Lung microvascular endothelial cell (primary cell): ENCODE measurements at places on chromosomes 7 and 10. TPM values are rescaled to one million over a fixed set of nuclear protein-coding genes. Genes with fewer than 3 reads are reported as not detected.

DNA sequence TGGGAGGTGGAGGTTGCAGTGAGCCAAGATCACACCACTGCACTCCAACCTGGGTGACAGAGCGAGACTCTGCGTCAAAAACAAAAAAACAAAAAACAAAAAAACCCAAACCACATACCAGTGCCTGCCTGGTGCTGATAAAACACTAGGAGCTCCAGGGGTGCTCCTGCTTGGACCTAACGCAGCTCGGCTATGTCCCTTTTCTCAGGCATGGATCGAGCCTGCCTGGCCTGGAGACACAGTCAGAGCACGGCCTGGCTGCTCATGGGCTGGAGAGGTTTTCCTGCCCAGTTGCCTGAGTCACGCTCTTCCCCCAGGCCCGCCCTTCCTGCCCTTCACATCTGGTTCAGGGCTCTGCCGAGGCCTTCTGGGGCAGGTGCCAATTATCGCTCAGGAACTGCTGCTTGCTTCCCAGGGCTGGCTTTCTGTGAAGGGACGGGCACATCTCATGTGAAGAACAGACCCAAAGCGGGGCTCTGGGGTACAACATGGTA, 12.6 kb upstream of the NPFFR1 start:
- peak; percentile 72 for DNase-seq

GRCh38 chr10:124557648-124558338, 96.2 kb downstream of the LHPP start:
- DNase-seq, result no peak

DNA sequence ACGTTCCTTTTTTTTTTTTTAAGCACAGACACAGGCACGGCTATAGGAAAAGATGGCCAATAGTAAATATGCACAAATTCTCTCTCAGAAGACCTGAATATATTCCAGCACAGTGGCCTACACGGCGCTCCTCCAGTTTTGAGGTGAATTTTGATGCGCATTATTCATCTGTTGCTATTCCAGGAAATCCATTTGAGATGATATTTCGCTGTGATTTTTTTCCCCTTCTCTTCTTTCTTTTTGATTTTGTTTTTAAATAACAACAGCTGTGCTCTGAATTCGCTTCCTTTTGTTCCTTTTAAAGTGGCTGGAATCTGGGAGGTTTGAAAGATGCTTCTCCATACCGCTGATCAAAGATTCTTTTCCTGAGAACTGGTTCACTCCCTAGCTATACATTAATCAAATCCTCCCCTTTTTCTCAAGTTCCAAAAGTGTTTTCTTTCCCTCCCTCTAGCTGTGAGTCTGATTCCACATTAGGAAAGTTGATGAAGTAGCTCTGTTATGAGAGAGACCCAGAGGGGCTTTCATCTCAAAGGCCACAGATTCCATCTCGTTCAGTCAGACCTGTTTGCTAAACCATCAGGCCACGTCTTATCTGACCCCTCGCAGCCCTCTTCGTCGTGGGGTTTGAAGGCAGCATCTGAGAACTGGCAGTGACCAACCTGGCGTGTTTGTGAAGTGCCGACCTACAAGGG, 602.7 kb upstream of the NRP1 start:
- no peak for DNase-seq

- DNase-seq, result no peak
These were observed 2.2 kb upstream of the CCNJ start for GRCh38 chr10:96041146-96041545.

GRCh38 chr7:154767142-154767541, 235.8 kb downstream of the PAXIP1 start:
- DNase-seq, result no peak

DNA sequence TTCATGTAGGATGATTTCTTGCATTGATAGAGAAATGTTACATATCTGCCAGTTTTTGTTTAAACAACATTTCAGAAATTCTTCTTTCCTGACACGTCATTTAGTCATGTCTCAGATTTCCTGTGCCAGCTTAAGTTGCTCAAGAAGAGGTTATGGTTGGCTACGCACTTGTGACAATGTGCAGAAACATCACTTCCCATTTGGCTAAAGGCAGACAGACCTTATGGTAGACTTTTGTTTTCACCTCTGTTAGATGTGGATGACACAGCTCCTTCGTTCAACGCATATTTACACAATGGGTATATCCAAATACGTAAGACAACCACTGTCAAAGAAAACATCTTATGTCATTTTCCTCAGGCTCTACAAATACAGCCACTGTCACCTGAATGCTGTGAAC, 125.8 kb downstream of the DOCK4 start:
- DNase-seq, result peak; percentile 97

DNA sequence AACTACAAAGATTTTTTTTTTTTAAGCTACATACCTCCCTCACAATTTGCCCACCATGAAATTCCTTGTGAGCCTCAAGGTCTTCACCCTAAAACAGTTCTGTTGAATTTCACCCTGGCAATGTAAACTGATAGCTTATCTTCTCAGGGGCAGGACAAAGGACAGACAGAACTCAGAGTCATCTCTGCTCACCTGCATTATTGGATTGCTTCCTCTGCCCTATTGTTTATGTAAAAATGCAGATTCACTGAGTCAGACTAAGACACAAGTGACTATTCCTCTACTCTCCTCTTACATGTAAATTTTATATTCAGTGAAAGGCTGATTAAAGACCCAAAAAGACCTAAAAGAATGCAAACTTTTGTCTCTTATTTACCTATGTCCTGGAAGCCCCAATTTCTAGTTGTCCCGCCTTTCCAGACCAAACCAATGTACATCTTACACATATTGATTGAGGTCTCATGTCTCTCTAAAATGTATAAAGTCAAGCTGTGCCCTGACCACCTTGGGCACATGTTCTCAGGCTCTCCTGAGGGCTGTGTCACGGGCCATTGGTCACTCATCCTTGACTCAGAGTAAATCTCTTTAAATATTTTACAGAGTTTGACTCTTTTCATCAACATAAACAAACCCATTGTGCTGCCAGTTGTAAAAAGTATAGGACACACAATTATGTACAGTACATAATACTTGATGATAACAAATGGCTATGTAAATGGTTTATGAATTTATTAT, 440.2 kb downstream of the HTR7 start:
- DNase-seq, result no peak

GRCh38 chr10:131099028-131099726, 212.3 kb downstream of the TCERG1L start:
- no peak for DNase-seq

DNA sequence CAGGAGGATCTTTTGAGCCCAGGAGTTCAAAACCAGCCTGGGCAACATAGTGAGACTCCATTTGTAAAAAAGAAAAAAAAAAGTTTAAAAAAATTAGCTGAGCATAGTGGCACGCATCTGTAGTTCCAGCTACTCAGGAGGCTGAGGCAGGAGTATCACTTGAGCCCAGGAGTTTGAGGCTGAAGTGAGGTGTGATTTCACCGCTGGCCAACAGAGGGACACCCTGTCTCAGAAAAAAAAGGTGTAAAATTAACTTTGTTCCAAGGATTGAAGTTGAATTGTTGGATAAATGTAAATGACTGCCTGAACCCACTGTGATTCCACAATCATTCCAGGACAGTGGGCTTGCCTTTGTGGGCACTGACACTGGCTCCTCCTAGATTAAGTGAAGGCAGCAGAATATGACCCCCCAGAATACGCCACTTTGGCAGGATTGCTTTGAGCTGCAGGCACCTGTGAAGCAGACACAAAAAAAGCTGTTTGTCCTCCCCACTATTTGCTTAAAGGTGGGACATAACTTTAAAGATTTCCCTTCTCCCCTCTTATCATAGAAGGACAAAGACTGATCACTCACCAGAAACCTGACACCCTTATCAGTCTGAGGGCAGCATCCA, 57.2 kb upstream of the FOXI2 start:
- DNase-seq, result peak; percentile 20

- DNase-seq, result no peak
These were observed 552.2 kb downstream of the MDFIC start for GRCh38 chr7:115474137-115474536.

DNA sequence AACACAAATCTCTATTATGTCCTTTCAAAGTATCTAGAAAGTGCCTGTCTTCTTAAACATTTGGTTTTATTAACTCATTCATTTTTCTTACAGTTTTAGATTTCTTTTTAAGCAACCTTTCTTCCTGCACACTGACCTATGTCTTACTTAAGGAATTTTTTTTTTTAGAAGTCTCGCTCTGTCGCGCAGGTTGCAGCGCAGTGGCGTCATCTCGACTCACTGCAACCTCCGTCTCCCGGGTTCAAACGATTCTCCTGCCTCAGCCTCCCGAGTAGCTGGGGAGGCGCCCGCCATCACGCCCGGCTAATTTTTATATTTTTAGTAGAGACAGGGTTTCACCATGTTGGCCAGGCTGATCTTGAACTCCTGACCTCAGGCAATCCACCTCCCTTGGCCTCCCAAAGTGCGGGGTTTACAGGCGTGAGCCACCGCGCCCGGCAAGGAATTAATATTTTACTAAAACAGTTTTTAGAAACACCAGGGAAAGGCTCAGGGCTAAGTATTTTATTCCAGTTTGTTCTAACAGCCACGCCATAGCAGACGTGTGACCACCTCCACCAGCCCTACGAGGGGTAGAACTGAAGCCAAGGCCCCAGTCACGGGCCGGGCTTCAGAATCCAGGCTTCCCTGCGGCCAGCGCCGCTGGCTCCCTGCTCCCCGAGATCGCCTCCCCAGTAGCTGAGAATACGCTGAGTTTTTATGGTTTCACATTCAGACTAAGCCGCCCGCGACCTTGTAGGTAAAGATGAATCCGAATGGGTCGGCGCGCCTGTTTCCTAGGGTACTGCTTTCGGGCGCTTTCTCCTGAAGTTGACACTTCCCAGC, 941 bp upstream of the LUC7L2 start:
- peak; percentile 50 for DNase-seq

DNA sequence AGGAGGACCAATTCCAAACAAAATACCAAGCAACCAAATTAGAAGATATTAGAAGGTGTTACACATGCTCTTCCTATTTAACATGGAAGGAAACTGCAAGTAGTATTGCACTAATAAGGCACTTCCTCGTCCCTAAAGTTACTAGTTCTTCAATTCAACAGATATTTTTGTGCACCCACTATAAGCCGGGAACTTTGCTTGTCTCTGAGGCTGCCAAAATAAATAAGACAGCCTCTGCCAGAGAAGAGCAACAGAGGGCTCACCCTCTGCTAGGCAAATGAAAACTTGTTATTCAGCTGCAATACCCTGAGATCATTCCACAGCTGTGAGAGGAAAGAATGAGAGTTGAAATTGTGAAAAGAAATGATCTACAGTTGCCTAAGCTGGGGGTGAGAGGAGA, 37.4 kb upstream of the GSAP start:
- DNase-seq, result peak; percentile 14

GRCh38 chr7:28169230-28169629, 11.4 kb downstream of the JAZF1 start:
- no peak for DNase-seq

DNA sequence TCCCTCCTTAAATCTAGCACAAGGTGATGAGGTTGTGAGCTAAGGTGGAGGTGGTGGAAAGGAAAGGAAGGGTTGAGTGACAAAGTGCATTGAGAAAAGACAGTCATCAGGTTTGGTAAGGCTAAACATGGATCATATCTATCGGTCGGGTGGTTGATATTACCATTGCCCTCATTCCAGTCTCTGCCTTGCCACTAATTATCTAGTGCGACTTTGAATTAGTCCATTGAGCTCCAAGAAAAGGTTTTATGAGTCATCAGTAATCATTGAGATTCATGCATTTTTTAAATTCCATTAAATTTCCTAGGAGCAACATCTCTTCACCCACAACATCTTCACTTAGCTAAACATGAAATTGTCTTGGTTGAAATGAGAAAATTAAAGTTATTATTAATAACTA, 68.9 kb upstream of the FRMD4A start:
- DNase-seq, result no peak

DNA sequence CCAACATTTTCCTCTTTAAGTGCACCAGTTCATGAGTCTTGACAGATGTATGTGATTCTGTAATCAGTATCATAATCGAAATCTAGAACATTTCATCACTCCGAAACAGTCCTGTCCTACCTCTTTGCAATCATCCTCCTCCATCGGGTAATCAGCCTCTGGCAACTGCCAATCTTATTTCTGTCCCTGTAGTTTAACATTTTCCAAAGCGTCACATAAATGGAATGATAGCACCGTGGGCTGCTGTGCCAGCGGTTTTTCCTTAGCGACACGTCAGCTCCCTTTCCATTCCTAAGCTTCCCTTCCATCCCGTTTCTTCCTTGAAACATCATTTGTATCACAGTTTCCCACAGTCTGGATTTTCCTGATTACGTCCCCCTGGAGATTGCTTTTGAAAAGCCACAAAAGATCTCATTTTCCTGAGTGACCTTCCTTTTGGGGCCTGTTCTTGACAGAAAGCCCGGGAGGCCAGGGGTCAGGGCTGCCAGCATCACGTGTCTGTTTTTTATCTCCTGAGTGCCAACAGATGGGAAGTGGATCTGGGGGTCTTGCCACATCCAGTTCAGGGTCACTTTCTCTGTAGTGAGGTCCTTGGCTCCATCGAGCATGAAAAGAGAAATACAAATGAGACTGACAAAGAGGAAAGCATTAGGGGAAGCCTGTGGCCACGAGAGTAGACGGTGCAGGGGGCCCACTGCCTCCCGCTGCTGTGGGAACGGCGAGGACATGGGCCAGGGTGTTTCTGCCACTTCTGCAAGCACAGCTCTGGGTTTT, 31.6 kb downstream of the TMEM120A start:
- DNase-seq, result peak; percentile 97

- peak; percentile 27 for DNase-seq
These were observed 11.7 kb downstream of the CASP2 start for GRCh38 chr7:143299840-143300239.

- no peak for DNase-seq
These were observed 27.6 kb downstream of the AMZ1 start for GRCh38 chr7:2715341-2716231.

GRCh38 chr10:106672517-106673175, 491.9 kb downstream of the SORCS1 start:
- DNase-seq, result no peak

- peak; percentile 7 for DNase-seq
These were observed 1.2 kb downstream of the DNAJC2 start for GRCh38 chr7:103343332-103343731.

DNA sequence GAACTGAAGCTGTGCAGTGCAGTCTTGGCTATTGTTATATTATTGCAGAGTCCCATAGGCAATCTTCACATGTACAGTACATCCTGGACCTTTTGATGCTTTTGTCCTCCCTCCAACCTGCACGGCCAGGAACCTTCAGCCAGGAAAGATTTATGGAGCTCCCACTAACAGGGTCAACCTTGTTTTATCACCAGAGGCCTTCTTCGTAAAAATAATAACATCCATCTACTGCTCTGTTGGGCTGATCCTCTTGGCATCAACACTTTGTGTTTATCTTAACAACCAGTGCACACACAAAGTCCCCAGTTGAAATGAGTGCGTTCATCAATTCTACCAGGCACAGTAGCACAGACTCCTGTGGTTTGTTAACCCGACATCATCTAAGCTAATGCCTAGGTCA, 72.4 kb downstream of the AGMO start:
- DNase-seq, result no peak

SLC18A3 gene
- not detected in 2 replicates for total RNA-seq

EN2 gene
- not detected in 2 replicates for total RNA-seq

TRIP6 gene
- total RNA-seq, result 36.4 and 41.3 TPM in 2 replicates

PLXNA4 gene
- total RNA-seq, result 6.9 and 7.8 TPM in 2 replicates

TUBB8 gene
- not detected in 2 replicates for total RNA-seq

ANLN gene
- total RNA-seq, result 6.3 and 22.2 TPM in 2 replicates

PLXDC2 gene
- 0.87 and 9.1 TPM in 2 replicates for total RNA-seq
